Transverse colon (tissue), 4 donors: ENCODE measurements at places on chromosomes 12 and 14.
A peak's percentile ranks its signal among the peaks of the same experiment; 100 is the strongest.

DNA sequence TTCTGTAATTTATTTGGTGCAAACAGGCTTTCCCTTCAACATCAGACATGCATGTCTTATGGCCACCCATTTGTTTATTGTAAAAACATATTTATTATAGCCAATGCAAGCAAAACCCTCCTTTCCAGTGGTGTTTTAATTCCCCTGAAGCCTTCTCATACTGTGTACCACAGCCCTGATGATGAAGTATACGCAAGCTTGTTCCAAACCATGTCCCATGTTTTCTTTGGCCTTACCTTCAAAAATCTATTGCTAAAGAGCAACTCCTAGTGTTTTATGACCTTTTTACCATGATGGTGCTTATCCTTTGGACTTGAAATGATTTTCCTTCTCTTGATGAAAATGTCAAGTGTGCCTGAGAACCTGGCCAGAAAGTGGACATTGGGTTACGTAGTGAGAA, 85.9 kb upstream of the CCDC91 start:
- no peak for DNase-seq

GRCh38 chr12:15546102-15546701, 223.9 kb downstream of the PTPRO start:
- no peak for DNase-seq

DNA sequence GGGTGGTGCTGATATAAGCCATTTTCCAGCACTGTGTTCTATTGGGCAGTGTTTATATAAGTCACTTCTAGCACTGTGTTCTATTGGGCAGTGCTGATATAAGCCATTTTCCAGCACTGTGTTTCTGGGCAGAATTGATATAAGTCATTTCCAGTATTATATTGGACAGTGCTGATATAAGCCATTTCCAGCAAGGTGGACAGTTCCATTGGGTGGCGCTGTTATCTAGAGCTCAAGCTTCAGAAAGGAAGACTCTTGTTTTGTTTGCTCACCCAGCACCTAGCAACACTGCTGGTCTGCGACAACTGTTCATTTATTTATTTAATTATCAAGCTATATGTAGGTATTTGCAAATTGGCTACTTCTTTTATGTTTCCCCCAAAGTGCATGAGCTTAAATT, 690.3 kb downstream of the AACS start:
- DNase-seq = no peak

DNA sequence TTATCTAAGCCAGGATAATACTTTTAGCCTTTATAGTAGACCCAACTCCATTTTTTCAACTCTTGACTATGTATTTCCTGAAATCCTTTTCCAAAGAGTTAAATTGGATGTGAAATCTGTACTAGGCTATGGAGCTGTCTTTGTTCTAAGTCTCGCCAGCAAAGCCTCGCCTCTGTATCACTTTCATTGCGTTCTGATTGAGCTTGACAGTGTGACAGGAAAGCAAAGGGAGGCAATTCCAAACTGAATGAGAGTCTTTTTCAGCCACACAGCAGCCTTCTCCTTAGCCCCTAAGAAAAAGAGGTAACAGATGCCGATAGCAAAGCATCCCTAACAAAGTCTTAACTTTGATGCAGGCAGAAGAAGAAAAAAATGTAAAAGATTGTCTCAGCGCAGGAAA, 154.6 kb upstream of the OTX2 start:
- no peak for DNase-seq

DNA sequence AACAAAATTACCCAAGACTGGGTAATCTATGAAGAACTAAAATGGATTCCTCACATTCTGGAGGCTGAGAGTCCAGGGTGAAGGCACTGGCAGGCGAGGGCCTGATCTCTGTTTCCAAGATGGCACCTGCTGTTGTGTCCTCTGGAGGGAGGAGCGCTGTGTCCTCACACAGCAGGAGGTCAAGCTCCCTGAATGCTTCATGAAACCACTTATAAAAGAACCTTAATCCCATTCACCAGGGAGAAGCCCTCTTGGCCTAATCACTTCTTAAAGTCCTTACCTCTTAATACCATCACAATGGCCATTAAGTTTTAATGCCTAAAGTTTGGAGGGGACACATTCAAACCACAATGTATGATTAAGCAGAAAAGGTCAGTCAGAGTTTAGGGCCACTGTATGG, 172.4 kb downstream of the EMP1 start:
- DNase-seq = no peak

DNA sequence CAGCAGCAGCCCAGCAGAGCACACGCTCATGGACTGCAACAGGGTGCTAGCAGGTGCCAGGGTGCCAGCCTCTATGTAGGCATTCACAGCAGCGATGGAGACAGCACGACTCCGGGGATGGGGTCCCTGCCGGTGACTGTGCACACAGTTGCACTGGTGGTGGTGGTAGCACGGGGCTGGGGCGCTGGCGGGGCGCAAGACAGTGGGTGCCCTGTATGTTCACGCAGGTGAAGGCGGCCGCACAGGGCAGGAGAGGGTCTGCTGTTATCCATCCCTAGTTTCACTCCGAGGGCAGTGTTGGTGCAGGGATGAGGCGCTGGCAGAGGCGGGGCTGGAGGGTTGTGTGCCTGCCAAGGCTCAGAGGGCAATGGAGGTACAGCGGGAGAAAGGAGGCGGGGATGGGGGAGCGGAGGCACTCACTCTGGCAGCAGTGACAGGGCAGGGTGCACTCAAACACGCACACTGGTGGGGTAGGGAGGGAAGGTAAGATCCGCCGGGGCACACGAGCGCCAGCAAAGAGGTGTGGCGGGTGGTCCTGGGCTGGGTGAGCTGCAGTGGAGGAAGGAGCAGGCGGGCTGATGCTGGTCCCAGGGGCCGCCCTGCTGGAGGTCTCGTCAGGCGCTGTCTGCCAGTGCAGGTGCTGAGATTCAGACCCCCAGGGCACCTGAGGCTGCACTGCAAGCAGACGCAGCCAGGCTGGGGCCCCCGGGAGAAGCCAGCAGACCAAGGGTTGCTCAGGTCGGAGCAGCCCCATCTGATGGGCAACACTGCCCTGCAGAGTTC, 76.7 kb downstream of the GALC start:
- DNase-seq = no peak

GRCh38 chr12:16605642-16606116, 283 bp downstream of the LMO3 start:
- no peak for DNase-seq

DNA sequence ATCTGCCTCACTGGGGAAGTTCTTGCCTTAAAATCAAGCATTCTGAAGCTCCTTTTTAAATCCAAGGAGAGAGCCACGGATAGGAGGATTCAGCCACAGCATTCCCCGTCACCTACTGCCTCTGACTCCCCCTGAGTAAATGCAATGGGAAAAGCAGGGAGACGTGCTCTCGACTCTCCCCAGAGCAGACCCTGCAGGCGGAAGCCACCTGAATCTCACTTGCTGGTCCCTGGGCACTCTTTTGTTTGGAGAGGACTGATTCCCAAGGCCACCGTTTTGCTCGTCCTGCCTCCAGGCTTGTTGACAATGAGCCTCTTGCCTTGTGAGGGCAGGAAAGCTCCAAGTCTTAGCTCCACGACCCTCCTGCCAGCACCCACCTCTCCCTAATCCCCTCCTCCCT, 204.5 kb downstream of the SLC15A4 start:
- DNase-seq = no peak

- no peak for DNase-seq
Measured at GRCh38 chr12:41223600-41223999, 35.5 kb downstream of the PDZRN4 start.

- DNase-seq = peak; percentile 25
Measured at GRCh38 chr12:109777544-109777943, 55.7 kb downstream of the TRPV4 start.

- no peak for DNase-seq
Measured at GRCh38 chr14:24308342-24309124, 756 bp upstream of the CIDEB start.

DNA sequence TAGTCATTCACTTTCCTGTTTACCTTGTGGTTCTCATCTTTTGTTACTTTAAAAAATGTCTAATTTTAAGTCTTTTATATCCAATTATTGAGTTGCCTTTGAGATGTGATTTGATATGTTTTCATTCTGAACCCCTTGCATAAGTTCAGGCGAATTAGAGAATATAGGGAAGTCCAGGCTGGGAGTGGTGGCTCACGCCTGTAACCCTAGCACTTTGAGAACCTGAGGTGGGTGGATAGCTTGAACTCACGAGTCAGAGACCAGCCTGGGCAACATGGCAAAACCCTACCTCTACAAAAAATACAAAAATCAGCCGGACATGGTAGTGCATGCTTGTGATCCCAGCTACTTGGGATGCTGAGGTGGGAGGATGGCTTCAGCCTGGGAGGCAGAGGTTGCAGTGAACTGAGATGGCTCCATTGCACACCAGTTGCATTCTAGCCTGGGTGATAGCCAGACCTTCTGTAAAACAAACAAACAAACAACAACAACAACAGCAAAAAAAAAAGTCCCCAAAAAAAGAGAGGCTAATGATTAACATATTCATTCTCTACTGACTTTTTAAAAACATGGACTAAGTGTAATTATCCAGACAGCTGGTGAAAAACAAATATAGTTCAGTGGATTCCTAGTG, 451.1 kb upstream of the RGS6 start:
- DNase-seq = no peak

DNA sequence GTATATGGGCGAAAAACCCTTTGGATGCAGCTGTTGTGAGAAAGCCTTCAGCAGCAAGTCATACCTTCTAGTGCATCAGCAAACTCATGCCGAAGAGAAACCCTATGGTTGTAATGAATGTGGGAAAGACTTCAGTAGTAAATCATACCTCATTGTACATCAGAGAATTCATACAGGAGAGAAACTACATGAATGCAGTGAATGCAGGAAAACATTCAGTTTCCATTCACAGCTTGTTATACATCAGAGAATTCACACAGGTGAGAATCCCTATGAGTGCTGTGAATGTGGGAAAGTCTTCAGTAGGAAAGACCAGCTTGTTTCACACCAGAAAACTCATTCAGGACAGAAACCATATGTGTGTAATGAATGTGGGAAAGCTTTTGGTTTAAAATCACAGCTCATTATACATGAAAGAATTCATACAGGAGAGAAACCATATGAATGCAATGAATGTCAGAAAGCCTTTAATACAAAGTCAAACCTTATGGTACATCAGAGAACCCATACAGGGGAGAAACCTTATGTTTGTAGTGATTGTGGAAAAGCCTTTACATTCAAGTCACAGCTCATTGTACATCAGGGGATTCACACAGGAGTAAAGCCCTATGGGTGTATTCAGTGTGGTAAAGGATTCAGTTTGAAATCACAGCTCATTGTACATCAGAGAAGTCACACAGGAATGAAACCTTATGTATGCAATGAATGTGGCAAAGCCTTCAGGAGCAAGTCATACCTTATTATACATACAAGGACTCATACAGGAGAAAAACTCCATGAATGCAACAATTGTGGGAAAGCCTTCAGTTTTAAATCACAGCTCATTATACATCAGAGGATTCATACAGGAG, 21.4 kb downstream of the ZNF268 start:
- DNase-seq = no peak

GRCh38 chr14:69044965-69045555, 66.0 kb upstream of the ACTN1 start:
- DNase-seq = no peak

- no peak for DNase-seq
Measured at GRCh38 chr14:104215706-104216334, 77.4 kb downstream of the KIF26A start.
